Retina (tissue), 1 donor: ENCODE measurements at places on chromosomes 4 and X.

DNA sequence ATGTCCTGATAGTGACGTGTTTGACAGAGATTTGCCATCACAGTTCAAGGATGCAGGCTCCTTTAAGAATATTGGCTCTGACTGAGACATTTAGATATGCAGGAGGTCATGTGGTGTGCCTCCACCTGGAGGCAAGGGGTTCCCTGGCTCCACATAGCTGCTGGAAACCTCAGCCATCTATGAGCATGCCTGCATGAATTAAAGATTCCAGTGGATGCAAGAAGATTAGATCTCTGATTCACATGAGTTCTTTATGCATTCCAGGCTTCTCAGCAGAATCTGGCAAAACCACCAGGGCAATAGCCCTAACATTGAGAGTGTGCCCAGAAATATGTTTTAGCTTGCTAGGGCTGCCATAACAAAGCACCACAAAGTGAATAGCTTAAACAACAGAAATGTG is 298.5 kb upstream of the AADAT start:
- DNase-seq: no peak

- no peak for DNase-seq
Measured at GRCh38 chr4:81919810-81920209, 448.1 kb upstream of the RASGEF1B start.

DNA sequence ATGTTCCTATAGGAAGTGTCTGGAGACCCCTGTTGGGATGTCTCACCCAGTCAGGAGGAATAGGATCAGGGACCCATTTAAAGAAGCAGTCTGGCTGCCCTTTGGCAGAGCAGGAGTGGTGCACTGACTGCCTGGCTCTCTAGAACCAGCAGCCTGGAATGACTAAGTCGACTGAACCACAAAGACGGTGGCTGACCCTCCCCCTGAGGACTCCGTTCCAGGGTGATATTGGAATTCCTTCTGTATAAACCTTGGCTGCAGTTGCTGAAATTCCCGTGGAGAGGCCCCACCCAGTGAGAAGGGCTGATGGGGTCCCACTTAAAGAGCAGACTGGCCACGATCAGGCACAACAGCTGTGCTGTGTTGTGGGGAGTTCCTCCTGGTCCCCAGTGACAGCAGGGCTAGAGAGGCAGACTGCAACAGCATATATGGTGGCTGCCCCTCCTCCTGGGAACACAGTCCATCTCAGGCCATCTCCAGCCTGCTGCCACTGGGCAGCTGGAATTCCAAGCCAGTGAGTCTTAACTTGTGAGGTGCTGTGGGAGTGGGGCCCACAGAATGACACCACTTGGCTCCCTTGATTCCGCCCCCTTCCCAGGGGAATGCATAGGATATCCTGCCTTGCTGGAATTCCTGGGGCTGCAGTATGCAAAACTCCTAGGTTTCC is 41.8 kb upstream of the RLIM start:
- DNase-seq: no peak

GRCh38 chrX:149628768-149629167 is 2.8 kb downstream of the TMEM185A start:
- DNase-seq: no peak

DNA sequence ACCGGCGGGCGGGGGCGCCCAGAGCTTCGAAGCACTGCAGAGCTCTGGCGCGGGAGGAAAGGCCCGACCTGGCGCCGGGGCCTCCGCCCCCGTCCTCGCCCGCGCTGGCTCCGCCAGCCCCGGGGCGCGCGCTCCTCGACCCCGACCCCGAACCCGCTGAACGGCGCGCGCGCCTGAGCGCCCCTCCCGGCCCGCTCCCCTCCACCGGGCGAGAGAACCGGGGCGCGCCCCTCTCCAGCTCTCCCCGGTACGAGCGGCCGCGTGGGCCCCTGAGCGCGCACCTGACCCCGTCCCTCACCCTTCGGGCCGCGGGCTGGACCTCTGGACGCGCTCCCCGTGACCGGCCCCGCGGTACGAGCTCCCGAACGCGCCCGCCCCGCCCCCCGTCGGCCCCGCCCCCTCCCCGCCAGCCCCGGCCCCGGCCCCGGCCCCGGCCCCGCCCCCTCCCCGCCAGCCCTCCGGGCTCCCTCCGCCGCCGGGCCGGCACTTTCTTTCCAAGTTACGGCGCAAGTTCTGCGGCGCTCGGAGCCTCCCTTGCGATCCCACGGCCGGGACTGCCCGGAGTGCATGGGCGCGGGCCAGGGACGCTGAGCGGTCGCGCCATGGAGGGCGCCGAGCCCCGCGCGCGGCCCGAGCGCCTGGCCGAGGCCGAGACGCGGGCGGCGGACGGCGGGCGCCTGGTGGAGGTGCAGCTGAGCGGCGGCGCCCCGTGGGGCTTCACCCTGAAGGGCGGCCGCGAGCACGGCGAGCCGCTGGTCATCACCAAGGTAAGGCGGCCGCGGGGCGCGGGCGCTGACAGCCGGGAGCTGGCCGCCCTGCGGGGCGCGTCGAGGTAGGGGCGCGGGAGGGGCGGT is at the start of gene SHROOM2:
Gene SHROOM2, plus strand, starts transcription at position 486 of the 854 bp plus-strand sequence. Its CDS starts 117 bp downstream, at position 603.
- peak; percentile 40 for DNase-seq
